ENCODE measurements at places on chromosomes 1 and 21. TPM values are rescaled to one million over a fixed set of nuclear protein-coding genes. Genes with fewer than 3 reads are reported as not detected.

GRCh38 chr1:159854116-159854692, 8.3 kb downstream of the VSIG8 start:
- H3K4me3 ChIP-seq = peak overlapping the region; percentile 57
- H3K27me3 ChIP-seq = no peaks in the 10 kb centered on the region
- DNase-seq = peak; percentile 87
- peaks cover 20% of the 10 kb centered on the region for H3K4me1 ChIP-seq

The BCAS2 gene
- 47.6 TPM for total RNA-seq

GRCh38 chr1:109793089-109793485, 29.4 kb upstream of the EPS8L3 start:
- no peak overlapping the region for H3K4me3 ChIP-seq
- peak overlapping the region; percentile 45 for H3K27ac ChIP-seq
- H3K36me3 ChIP-seq = no peaks in the 10 kb centered on the region
- no peaks in the 10 kb centered on the region for H3K27me3 ChIP-seq

The AKNAD1 gene
- total RNA-seq = not detected

The STMN1 gene
- total RNA-seq = 30.7 TPM

The FAM72A gene
- not detected for total RNA-seq

- peaks cover 50% of the 10 kb centered on the region for H3K36me3 ChIP-seq
- H3K4me3 ChIP-seq = no peak overlapping the region
- no peaks in the 10 kb centered on the region for H3K27me3 ChIP-seq
- H3K4me1 ChIP-seq = no peaks in the 10 kb centered on the region
Observed at GRCh38 chr1:160360227-160360695, 6.6 kb upstream of the NHLH1 start.

- no peaks in the 10 kb centered on the region for H3K36me3 ChIP-seq
- no peak overlapping the region for H3K4me3 ChIP-seq
- no peaks in the 10 kb centered on the region for H3K4me1 ChIP-seq
- no peak overlapping the region for H3K27ac ChIP-seq
Observed at GRCh38 chr1:4133297-4133938, 233.3 kb upstream of the C1orf174 start.

GRCh38 chr1:14094611-14095400, 394.8 kb downstream of the PRDM2 start:
- no peak overlapping the region for H3K27ac ChIP-seq
- no peaks in the 10 kb centered on the region for H3K36me3 ChIP-seq
- DNase-seq = no peak
- H3K4me3 ChIP-seq = no peak overlapping the region
- H3K27me3 ChIP-seq = no peaks in the 10 kb centered on the region
- no peaks in the 10 kb centered on the region for H3K4me1 ChIP-seq

GRCh38 chr1:47262787-47263413, 30.9 kb upstream of the TAL1 start:
- no peak for DNase-seq
- no peak overlapping the region for H3K27ac ChIP-seq
- no peak overlapping the region for H3K4me3 ChIP-seq
- no peaks in the 10 kb centered on the region for H3K36me3 ChIP-seq
- H3K27me3 ChIP-seq = no peaks in the 10 kb centered on the region

DNA sequence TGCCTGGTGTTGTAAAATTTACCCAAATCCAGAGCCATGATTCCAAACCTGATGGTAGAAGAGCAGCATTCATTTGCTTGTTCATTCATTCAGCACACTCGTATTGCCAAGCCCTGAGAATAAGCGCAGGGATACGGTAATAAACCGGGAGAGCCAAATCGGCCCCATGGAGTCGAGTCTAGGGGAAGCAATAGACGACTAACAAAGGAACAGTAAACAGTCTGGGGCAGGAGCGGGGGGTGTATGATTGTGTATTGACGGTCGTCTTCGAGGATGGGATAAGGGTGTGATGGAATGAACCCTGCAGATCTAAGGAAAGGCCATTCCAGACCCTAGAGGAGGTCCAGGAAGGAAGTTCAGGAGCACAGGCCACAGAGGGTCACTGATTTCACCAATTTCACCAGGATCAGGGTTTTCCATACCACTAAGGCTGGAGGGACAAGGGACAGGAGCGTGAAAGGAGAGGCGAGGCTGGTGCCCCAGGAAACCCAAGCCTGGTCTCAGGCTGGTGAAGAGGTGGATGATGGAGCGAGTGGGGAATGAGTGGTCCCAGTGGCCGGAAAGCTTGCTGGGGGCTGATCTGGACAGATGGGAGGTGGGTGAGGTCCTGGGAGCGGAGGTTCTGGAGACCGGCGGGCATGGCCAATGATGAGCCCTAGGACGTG, 61.1 kb upstream of the PDE9A start:
- H3K4me1 ChIP-seq = no peaks in the 10 kb centered on the region
- H3K27me3 ChIP-seq = no peaks in the 10 kb centered on the region
- H3K4me3 ChIP-seq = no peak overlapping the region
- H3K36me3 ChIP-seq = no peaks in the 10 kb centered on the region
- DNase-seq = no peak

The OR2L8 gene
- not detected for total RNA-seq

DNA sequence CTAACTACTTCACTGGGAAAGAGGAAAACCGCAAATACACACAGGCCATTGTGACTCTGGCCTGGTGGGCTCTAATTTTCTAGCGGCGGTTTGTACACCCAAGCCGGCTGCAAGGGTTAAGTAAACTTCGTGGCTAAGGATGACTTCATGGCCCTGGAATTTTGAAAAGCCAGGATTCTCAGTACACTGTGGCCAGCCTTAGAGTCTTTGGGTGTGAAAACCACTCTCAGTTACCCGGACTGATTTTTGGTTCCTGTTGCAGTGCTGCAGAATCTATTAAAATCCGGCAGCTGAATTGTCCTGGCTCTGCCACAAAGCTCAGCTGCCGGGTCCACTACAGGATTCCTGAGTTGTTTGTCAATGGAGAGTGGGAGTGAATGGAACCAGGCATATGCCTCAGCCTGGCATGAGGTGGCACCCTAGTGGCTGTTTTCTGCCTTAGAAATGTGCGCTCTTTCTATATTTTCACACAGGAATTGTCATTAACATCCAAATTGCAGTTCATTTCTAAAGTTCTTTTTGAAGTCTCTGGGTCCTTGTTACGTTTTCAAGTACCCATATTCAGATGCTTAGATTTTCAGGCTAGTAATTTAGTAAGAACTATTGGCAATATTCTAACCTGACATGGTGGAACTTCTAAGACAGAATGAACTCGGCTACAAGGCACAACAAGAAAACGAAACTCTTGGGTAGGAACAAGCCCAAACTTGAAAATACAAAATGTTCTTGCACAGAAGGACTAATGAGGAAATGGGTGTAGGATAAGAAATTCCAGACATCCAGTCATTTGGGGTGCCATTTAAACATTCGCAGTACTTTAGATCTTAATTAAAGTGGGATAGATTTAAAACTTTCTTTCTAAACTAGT, 255.9 kb downstream of the NFIA start:
- H3K4me3 ChIP-seq = peak overlapping the region; percentile 5
- H3K36me3 ChIP-seq = no peaks in the 10 kb centered on the region
- H3K27ac ChIP-seq = peak overlapping the region; percentile 80
- no peaks in the 10 kb centered on the region for H3K27me3 ChIP-seq

GRCh38 chr1:212655668-212656440, 43.8 kb downstream of the BATF3 start:
- H3K4me1 ChIP-seq = no peaks in the 10 kb centered on the region
- no peak for DNase-seq
- no peak overlapping the region for H3K27ac ChIP-seq
- H3K4me3 ChIP-seq = no peak overlapping the region
- H3K36me3 ChIP-seq = no peaks in the 10 kb centered on the region

GRCh38 chr1:170734412-170735175, 70.7 kb downstream of the PRRX1 start:
- H3K36me3 ChIP-seq = no peaks in the 10 kb centered on the region
- no peak for DNase-seq
- H3K27ac ChIP-seq = no peak overlapping the region
- no peak overlapping the region for H3K4me3 ChIP-seq

- H3K27me3 ChIP-seq = no peaks in the 10 kb centered on the region
- H3K27ac ChIP-seq = no peak overlapping the region
- no peaks in the 10 kb centered on the region for H3K36me3 ChIP-seq
- peaks cover 13% of the 10 kb centered on the region for H3K4me1 ChIP-seq
- H3K4me3 ChIP-seq = no peak overlapping the region
Observed at GRCh38 chr1:181174861-181175260, 86.4 kb downstream of the IER5 start.

DNA sequence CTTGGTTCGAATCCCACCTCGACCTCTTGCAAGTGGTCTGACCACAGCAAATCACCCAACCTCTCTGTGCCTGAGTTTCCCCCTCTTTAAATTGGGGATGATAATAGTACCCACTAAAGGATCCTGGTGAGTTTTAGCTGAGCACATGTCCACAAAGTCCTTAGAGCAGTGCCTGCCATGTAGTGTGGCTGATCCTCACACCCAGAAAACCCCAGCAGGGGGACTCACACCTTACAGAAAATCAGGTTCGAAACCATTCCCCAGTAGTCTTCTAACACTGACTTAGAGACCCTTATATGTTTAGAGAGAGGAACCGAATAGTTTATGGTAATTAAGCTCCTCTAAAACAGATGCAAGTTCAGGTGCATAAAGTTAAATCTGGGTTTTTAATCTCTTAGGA, 89.0 kb downstream of the CAMTA1 start:
- no peak overlapping the region for H3K27ac ChIP-seq
- H3K4me3 ChIP-seq = no peak overlapping the region
- no peak for DNase-seq
- H3K27me3 ChIP-seq = no peaks in the 10 kb centered on the region
- peaks cover 16% of the 10 kb centered on the region for H3K36me3 ChIP-seq
- peaks cover 16% of the 10 kb centered on the region for H3K4me1 ChIP-seq

The OPTC gene
- not detected for total RNA-seq

DNA sequence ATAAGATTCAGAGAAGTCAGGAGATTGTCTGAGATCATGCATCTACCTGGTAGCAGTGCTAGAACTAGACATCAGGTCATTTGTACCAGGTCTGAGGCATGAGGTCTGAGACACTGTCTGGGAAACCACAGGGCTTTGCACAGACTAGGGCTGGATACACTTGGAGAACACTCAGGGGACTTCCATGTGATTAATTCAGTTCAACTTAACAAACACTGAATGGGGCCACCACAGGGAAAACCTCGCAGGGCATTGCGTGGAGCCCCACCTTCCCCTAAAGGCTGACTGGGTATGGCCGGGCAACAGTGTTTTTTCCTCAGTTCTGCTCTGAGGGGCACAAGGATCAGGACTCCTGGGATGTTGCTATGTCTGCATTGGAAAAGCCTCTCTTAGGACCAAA, 86.5 kb upstream of the WARS2 start:
- no peak overlapping the region for H3K27ac ChIP-seq
- no peak overlapping the region for H3K4me3 ChIP-seq
- H3K27me3 ChIP-seq = no peaks in the 10 kb centered on the region
- H3K36me3 ChIP-seq = no peaks in the 10 kb centered on the region
- no peak for DNase-seq
- peaks cover 8% of the 10 kb centered on the region for H3K4me1 ChIP-seq

DNA sequence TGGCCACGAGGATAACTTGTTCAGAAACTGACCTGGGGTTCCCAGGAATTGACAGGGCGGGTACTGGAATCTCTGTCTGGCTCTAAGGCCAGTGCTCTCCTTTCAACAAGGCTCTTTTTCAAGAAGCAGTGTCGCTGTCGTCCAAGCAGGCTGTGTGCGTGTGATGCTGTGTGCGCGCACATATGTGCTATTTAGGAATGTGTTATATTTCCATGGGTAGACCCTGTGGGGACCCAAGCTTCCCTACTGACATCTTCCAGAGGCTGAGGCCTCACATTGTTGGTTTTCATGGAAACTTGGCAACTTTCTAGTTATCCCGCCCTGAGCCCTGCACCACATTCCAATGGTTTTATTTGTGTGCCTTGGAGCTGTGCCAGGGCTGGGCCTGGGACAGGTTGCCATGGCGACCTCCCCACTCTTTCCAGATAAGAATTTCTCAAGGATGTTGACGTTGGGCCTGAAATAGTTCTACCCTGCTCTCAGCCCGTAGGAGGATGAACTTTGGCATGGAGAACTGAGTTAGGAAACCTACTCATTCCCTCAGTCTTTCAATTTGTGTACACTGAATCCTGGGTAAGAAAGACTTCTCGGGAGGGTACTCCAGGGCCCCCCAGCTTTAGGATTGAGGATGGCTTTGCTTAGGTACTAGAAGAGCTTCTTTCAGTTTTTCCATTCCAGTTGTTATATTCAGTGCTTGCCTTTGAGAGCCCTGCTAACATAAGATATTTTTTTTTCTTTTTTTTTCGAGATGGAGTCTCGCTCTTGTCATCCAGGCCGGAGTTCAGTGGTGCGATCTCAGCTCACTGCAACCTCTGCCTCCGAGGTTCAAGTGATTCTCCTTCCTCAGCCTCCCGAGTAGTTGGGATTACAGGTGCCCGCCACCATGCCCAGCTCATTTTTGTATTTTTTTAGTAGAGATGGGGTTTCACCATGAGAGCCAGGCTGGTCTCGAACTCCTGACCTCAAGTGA, 38.8 kb upstream of the SRSF10 start:
- DNase-seq = peak; percentile 99
- no peak overlapping the region for H3K4me3 ChIP-seq

The NBPF10 gene
- 1.2 TPM for total RNA-seq

DNA sequence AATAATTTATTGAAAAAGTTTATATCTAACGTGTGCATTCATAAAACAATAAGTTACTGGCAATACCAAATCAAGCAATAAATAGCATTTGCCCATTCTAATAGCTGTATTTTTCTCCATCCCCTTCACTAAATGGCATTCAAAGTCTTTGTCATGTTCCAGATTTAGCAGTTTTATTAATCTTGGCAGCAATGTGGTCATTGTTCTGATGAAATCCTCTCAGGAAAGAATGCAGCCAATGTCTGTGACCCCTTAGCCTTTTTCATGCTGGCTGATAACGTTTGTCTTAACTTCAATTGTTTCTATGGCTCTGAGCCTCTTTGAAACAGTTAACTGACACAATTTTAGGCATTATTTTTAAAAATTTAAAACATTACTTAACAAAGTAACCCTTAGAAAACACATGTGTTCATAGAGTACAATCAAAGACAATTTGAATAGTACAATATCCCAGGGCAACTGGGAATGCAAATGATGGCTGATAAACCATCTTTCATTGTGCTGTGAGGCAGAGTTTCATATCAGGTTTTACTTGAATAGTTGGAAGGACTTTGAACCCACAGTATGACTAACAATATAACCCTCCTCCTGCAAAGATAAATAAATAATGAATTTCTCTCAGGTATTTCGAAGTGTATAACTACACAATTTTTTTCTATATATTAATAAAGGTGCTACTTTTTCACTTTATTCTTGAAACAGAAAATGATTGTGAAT, 217.5 kb downstream of the LRRIQ3 start:
- H3K36me3 ChIP-seq = no peaks in the 10 kb centered on the region
- no peak overlapping the region for H3K27ac ChIP-seq
- H3K27me3 ChIP-seq = no peaks in the 10 kb centered on the region
- DNase-seq = no peak

The FOXD2 gene
- not detected for total RNA-seq

DNA sequence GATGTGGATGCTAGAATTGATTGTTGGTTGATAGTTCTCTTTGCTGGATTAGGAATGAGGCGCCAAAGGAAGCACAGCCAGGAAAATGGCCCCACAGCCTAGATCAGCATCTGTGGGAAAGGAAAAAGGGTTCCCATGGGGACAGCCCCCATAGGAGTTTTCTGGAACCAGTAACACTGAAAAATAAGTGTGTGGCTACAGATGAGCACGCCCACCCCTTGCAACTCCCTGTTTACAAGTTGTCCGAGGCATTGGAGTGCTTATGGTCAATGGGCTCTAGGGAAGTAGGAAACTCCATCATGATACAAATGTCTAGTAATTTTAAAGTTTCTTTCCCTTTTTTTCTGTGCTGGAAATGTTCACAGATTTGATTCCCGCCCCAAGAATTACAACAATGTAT, 23.8 kb upstream of the UBE2U start:
- peaks cover 19% of the 10 kb centered on the region for H3K36me3 ChIP-seq
- H3K4me1 ChIP-seq = no peaks in the 10 kb centered on the region
- H3K27ac ChIP-seq = no peak overlapping the region
